ENCODE measurements at places on chromosomes 1 and 21.

DNA sequence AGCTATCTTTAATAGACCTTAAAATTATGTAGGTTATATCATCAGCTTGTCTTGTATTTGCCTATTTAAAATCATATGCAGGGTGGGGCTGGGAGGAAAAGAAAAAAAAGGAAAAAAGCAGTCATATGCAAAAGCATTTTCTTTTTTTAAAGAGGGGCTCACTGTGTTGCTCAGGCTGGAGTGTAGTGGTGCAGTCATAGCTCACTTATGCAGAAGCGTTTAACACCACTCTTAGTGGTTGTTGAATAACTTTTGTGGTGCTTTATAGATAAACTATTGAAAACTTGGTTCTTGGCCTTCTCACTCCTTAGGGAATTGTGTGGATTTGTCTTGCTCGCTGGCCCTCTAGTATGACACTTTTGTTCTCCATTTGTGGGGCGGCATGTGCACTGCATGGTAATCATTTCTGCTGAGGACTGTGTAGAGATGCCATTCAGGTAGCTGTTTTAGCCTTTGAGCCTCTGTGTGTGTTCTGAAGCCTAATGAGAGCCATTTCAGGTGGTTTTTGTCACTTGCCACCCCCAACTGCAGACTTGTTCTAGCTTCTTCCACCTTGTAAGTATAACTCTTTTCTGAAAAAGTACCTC, 77.8 kb downstream of the KIF1B start:
- no peak for DNase-seq

DNA sequence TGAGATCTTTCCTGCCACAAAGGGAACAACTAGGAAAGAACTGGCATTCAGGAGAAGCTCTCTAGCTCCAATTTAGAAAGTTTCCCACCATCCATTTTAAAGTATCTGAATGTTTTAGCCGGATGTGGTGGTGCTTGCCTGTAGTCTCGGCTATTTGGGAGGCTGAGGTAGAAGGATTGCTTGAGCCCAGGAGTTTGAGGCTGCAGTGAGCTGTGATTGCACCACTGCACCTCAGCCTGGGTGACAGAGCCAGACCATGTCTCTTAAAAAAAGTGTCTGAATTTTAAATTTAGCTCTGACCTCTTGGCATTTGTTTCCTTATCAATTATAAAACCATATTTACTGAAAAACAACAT, 67.2 kb downstream of the RPAP2 start:
- DNase-seq = no peak

- no peak for DNase-seq
Measured at GRCh38 chr1:27348861-27349783, 7.3 kb downstream of the SYTL1 start.

GRCh38 chr21:35090403-35090802, 41.3 kb upstream of the RUNX1 start:
- no peak for DNase-seq

DNA sequence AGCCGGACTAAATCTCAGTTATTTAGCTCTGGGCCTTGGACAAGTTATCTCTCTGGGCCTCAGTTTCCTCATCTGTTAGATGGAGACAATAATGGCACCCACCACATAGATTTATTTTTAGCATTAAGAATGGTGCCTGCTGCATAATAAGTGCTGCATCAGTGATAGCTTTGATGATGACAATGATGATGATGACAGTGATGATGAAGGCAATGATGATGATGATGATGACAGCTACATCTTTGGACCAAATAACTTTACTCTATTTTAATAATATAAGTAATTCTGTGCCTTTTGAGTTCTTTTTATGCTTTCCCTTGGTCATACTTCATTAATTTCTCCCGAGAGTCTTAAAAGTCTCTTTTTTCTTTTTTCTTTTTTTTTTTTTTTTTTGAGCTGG, 143.4 kb downstream of the C1orf21 start:
- DNase-seq = no peak

DNA sequence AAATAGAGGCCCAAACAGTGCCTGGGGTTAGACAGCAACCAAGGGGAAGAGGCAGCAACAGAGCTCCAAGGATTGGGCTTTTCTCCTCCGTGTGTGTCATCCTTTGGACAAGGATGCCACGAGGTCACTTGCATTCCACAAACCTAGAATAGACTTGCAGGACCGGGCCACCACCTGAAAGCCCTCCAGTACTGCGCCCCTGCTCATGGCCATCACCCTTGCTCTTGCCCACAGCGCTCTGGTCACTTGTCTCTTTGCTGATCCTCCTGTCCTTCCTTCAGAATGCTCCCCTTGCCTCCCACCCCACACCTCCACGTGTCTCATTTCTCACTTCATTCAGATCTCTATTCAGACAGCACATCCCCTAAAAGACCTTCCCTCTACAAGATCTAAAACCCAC, 247.4 kb downstream of the MATN1 start:
- no peak for DNase-seq

- peak; percentile 75 for DNase-seq
Measured at GRCh38 chr1:108816049-108816893, 40.6 kb downstream of the AKNAD1 start.

- no peak for DNase-seq
Measured at GRCh38 chr1:184615301-184615700, 139.4 kb downstream of the EDEM3 start.

- DNase-seq = no peak
Measured at GRCh38 chr1:90347366-90347765, 352.5 kb downstream of the ZNF326 start.

DNA sequence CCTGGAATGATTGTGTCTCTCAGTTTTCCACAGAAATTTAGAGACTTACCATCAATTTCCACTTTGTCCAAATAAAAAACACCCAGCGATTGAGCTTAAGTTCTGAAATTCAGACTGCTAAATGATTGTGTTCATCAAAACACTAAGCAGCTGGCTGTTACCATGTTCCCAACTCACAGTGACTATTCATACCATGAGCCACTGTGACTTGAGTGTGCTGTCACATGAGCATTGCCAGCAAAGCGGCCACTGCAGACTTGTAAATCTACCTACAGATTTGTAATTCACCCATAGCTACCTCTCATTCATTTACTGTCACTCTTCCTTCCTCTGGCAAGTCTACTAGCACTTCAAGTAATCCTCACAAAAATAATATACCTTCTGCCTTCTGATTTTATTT, 17.2 kb upstream of the PRKAB2 start:
- no peak for DNase-seq

- no peak for DNase-seq
Measured at GRCh38 chr1:178530037-178530402, 17.1 kb downstream of the TEX35 start.

DNA sequence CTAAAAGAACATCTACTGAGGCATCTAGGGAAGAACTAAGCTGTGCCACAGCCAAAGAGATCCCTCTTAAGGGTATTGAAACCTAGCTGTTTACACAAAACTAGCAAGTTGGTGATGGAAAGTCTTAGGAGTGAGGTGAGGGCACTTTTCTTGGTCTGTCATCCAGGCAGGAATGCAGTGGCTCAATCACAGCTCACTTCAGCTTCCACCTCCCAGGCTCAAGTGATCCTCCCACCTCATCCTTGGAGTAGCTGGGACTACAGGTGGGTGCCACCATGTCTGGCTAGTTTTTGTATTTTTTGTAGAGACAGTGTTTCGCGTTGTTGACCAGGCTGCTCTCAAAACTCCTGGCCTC, 2.4 kb downstream of the PLEKHO1 start:
- DNase-seq = no peak

DNA sequence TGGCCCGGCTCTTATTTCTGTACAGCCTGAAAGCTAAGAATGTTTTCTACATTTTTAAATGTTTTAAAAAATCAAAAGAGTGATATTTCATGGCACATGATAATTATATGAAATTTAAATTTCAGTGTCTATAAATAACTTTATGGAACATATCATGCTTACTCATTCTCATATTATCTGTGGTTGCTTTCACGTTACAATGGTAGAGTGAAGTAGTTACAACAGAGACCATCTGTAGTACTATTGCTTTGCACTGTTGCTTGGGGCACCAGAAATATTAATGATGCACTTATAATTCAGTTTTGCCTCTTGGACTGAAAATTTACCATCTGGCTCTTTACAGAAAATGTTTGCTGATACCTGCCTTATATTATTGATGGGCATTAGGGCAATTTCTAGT, 481.6 kb downstream of the PLPP3 start:
- no peak for DNase-seq

- DNase-seq = no peak
Measured at GRCh38 chr1:97632776-97633175, 288.1 kb downstream of the DPYD start.

DNA sequence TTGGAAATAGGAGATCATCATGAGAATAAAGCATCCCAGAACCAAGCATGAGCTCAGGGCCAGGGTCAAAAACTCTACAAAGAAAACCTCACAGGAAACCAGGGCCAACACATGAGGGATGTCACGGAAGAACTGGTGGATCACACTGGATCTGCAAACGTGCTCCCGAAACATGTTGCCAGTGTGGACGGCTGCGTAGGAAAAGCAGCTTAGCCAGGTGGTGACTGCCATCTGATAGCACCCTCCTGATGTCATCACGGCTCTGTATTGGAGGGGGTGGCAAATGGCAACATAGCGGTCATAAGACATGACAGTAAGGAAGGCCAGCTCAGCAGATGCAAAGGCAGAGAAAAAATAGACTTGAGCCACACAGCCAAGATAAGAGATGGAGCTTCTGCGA, 20.9 kb downstream of the OR14I1 start:
- DNase-seq = no peak

- no peak for DNase-seq
Measured at GRCh38 chr1:45335855-45336324, 4.1 kb upstream of the TOE1 start.

DNA sequence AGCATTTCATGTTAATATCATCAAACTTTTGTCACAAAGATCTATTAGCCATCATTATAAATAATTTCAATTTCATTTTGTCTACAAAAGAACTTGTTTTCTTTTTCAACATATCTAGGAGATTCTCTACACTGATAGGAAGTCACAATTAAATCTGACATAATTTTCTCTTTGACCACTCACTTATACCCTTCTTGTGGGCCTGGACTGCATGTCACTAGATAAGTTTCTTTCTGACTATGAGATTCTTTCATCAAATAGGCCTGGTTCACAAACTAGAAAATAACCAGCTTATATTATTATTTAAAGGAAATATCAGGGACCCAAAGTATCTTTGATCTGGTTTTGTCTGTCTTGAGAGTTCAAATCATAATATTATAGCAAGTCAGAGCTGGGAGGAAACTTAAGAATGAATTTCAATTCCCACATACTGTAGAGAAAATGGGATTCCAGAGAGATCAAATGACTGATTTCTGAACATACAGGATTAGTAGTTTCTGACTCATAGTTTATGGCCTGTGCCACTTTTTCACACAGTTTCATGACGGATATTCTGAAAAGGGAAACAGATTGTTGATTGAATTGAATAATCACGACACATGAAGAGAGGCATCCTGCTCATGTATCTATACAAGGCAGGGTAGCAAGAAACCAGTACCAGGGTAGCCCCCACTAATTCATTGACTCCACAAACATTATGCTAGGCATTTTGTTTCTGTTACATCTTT, 355.8 kb downstream of the GPATCH2 start:
- DNase-seq = peak; percentile 20

DNA sequence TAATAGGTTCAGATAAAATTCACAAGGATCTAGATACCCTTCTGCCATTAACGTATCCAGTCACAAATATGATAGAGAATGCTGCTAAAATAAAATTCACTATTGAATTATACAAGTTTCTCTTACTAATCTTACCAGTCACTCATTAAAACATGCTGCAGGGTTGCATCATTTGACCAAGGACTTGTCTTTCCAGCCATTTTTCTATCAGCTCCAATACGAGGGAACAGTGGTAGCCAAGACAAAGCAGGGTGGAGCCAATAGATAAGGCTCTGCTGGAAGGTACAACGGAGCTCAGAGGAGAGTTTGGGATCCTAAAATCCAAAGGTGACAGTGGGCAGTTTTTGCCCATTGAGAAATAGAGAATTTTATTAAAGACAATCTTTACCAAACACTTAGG, 4.0 kb downstream of the DONSON start:
- no peak for DNase-seq

GRCh38 chr1:29397256-29397590, 160.9 kb downstream of the PTPRU start:
- no peak for DNase-seq

DNA sequence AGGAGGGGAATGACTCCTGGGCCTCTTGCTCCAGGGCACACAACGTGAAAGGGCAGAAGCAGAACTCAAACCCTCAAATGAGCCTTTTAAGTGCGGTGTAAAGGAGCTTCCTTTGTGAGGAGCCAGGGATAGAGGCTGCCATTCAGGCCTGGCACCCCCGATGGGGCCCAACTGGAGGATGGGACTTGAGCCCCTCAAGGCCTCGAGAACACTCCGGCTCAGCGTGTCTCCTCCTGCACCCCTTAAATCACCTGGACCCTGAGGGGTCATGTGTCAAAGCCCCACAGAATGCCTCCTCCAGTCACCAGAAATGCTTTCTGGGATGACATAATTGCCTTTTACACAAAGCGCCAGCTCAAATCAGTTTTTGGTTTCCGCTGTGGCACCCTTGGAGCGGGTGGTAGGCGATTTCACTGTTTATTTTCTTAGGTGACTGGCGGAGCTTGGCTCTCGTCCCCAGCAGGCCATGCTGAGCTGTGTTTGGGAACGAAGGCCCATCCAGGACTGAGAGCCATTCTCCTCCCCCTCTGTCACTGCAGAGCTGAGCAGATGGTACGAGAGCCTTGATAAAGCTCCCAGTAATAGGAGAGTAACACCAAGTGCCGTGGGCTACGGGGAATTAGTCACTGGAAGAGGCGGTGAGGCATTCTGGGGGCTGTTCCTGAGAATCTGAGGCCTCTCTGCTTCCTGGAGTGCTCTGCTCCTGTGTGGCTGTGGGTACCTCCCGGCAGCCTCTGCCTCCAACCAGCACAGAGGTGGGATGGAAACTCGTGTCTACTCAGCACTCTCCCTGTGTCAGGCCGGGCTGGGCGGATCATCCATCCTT, 163.0 kb downstream of the GRIK3 start:
- no peak for DNase-seq

- no peak for DNase-seq
Measured at GRCh38 chr21:15052459-15052763, 12.4 kb downstream of the NRIP1 start.

DNA sequence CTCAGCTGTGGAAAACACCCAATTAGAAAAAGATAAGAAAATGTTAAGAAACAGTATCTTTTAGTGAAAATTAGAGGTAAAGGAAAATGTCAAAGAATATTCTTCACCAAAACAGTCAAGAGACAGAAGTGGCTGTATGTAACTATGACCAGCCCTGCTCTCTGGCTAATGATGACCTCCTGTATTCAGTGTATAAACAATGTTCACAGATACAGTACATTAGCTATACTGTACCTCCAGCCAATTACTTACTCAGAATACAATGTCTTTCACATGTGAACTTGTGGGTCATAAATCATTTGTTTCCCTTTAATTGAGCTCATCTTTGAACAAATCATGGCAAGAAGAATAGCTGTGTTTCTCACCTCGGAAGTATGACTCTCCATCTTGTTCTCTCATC, 432.0 kb downstream of the LMO4 start:
- no peak for DNase-seq

DNA sequence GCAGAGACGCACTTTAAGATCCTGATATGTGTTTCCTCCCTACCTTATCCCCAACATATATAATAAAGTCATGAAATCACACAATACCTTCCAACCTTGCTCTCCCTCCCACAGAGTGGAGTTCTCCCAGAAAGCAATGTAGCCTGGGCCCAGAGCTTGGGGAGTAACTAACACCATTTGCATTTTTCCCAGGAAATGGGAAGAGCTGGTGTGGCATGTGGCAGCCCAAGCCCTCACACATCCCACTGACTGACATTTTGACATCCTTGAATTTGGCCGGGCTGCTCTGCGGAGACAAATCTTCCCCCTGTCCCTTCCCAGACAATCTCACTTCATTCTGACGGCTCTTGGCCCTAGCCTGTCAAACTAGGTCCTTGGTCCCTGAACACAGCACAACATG, 37.0 kb upstream of the ATP2B4 start:
- no peak for DNase-seq

Data from smooth muscle cell of the brain vasculature (primary cell).